ENCODE measurements at places on chromosomes 16 and 17.

- DNase-seq, result no peak
Observed at GRCh38 chr16:46711106-46712058, 21.9 kb downstream of the ORC6 start.

DNA sequence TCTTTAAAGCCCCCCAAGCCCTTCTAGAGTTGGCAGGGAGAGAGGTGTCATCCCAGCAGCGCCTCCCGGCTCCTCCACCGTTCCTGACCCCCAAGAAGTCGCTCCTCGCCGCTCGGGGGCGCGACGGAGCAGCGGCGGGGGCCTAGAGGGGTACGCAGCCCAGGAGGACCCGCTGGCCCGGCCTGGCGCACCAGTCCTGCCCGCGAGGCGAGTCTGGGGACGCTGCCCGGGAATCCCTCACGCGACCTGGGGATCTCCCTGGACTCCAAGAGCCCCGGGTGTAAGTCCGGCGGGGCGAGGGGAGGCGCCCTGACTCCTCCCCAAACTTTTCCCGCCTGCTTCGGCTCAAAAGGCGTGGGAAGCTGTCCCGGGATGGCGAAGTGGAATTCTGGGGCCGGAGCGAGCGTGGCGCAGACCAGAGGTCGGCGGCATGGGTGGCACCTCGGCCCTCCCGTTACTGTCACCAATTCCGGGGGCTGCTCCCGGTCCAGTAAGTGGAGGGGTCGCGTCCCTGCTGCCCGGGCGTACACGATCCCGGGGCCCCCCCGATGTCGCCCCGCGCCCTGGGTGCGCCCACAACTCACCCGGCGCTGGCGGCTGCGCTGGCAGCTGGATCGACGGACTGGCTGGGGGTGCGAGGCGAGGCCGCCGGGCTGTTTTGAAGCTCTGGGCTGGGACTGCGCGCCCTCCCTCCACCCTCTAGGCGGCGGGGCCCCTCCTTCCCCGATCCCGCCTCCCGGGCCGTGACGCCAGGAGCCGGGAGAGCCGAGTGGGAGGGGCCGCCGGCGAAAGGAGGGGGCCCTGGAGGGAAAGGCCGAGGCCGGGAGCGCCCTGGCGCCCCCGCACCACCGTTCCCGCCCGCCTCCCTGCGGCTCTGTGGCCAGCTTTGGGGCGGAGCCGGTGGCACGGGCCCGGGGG, at the start of gene EMP2:
EMP2 (minus strand) TSS at position 634 of the 918 bp plus-strand sequence. CDS start 32,981 bp downstream, outside the sequence.
- DNase-seq, result no peak

- no peak for DNase-seq
Observed at GRCh38 chr17:74032222-74032621, 171.3 kb upstream of the RPL38 start.

GRCh38 chr17:44176671-44177501, 6.4 kb downstream of the ASB16 start:
- DNase-seq, result no peak

GRCh38 chr17:36812762-36813161, 124.5 kb upstream of the LHX1 start:
- no peak for DNase-seq

- DNase-seq, result no peak
Observed at GRCh38 chr17:82424001-82424862, 5.8 kb upstream of the OGFOD3 start.

GRCh38 chr17:62898239-62898864, 67.7 kb upstream of the TANC2 start:
- DNase-seq, result no peak

GRCh38 chr16:53864819-53865493, 161.0 kb downstream of the FTO start:
- no peak for DNase-seq

DNA sequence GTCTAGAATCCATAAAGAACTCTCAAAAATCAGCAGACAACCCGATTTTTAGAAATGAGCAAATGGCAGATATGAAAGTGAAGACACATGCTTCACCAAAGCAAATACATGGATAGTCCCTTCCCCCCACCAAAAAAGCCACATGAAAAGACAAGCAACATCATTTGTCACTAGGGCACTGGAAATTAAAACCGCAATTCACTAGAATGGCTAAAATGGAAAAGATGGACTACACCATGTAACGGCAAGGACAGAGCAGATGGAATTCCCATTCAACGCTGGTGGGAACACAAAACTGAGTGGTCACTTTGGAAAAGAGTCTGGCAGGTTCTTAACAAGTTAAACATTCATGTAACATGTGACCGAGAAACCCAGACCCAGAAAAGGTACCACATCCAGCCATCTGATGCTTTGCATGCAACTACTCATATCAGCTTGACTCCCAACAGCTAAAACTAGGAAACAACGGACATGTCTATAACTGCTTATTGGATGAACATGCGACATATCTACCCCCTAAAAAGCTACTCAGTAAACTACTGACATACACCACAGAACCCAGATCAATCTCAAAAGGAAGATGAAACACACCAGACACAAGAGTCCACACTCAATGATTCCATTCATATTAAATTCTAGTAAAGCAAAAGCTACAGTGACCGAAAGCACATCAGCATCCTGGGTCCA, 132.6 kb downstream of the ZNF778 start:
- DNase-seq, result no peak

DNA sequence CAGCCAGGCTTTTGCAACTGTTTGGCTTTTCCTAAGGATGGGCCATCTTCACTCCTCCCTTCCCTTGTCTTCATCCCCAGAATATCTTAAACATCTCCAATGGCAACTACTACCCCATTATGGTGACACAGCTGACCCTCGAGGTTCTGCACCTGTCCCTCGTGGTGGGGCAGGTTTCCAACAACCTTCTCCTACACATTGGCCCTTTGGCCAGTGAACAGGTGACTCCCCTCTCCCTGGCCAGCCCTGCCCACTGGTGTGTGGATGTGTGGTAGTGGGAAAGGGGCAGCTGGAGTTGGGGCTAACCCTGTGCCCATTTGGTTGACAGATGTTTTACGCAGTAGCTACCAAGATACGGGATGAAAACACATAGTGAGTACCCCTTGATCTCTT, 4.7 kb downstream of the TMEM106A start:
- DNase-seq, result no peak

All from vagina (tissue), 2 donors.